ENCODE measurements at places on chromosomes 12 and 14.

GRCh38 chr12:59580050-59580449 is 15.8 kb upstream of the SLC16A7 start:
- DNase-seq = no peak

- DNase-seq = no peak
Observed at GRCh38 chr12:93167841-93168492, 209.8 kb upstream of the NUDT4 start.

GRCh38 chr14:36271939-36272907 is 48.2 kb downstream of the MBIP start:
- DNase-seq = no peak

- DNase-seq = no peak
Observed at GRCh38 chr14:48456051-48456450, 780.6 kb upstream of the MDGA2 start.

GRCh38 chr12:94689646-94690036 is 39.3 kb upstream of the TMCC3 start:
- no peak for DNase-seq

- DNase-seq = no peak
Observed at GRCh38 chr12:58378028-58378427, 436.7 kb downstream of the ATP23 start.
